ENCODE measurements at places on chromosomes 5 and 9.

DNA sequence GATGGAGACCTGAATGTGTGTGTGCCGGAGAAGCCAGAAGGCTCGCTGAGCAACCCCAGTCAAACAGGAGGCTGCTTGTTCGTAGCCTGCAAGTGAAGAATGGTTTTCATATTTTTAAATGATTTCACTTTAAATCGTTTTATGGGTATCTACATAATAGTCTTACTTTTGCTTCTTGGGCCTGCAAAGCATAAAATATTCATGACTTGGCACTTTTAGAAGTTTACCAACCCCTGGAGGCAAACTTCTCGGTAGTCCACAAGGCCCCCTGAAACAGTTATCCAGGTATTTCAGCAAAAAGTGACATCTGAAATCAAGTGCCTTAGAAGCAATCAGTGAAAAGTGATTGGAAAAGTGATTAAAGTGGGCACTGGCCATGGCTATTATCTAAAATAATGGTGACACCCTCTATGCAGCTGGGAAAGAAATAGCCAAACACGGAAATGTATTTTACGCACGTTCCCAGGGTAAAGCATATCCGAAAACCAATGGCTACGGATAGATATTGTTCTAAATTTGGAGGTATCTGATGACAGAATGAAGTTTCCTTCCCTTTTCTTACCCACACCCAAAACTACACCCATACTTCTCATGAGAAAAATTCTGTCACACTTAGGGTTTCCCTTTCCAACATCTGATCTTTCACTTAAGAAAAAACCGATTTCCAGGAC lies 39.0 kb downstream of the RAPGEF1 start:
- DNase-seq = no peak

DNA sequence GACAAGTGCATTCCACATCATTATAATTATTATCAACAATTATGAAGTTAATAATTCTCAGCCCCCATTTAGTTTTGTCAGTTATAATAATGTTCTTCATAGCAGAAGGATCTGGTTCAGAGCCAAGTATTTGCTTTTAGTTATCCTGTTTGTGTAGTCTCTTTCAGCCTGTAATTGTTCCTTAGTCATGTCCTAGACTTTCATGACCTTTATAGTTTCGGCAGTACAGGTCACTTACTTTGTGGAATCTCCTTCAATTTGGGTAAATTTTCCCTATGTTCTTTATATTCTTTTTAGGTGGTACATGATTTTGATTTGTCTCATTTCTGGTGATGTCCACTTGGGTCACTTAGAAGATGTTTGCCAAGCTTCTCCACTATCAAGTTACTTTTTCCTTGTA lies 34.3 kb downstream of the UBE2R2 start:
- no peak for DNase-seq

DNA sequence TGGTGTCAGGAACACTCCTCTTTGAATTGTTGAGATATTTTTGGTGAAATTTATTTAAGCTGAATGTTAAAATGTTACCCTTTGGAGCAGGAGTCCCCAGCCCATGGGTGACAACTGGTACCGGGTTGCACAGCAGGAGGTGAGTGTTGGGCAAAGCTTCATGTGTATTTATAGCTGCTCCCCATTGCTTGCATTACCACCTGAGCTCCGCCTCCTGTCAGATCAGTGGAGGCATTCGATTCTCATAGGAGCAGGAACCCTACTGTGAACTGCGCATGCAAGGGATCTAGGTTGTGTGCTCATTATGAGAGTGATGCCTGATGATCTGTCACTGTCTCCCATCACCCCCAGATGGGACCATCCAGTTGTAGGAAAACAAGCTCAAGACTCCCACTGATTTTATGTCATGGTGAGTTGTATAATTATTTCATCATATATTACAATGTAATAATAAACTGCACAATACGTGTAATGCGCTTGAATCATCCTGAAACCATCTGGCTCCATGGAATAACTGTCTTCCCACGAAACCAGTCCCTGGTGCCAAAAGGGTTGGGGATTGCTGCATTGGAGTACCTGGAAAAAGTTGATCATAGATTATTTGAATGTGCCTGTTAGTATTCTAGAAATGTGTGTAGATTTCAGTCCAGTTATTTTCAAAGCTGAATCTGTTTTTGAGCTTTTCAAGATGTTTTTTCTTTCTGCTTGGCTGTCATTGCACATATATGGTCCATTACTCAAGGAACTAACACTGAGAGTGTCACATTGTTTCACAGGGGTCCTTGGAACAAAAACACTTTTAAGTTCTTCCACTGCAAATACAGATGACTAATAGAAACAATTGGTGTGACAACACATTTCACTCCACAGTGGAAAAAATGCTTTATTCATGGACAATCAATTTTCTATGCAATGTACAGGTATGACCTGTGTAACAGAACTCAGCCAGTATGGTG lies 104.6 kb upstream of the TNFAIP8 start:
- no peak for DNase-seq

DNA sequence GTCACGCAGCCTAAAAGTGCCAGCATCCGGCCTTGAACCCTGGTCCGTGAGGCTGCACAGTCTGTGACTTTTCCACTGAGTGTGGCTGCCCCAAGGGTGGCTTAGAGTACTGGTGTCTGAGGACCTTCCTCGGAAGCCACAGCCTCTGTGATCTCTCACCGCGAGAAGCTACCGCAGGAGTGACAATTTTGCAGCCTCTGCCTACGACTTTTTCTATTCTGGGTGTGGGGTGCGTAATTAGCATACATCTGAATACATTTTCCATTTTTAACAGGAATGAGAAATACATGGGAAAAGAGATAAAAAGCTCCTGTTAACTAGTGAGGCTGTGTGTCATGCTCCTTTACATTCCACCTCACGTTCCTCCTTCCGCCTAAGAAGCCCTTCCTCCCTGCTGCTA lies 48.3 kb upstream of the HRH2 start:
- DNase-seq = no peak

DNA sequence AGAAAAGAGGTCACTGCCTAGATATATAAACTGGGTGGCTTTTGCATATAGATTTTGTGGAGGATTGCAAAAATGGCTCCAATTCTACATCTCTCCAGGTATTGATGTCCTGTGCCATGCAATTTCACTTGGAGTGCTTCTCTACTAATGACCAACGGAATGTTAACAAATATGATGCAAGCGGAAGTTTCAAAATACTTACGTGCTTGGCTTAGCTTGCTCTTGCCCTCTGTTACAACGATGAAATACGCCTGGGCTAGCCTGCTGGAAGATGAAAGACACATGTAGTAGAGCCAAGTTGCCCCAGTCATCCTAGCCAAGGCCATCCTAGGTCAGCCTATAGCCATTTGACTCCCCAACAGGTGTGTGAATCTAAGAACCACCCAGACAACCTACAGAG lies 3.6 kb upstream of the POC5 start:
- no peak for DNase-seq

- no peak for DNase-seq
These were observed 76.6 kb downstream of the MAPKAP1 start for GRCh38 chr9:125630436-125630835.

- no peak for DNase-seq
These were observed 85.5 kb upstream of the PITX1 start for GRCh38 chr5:135119481-135119880.

DNA sequence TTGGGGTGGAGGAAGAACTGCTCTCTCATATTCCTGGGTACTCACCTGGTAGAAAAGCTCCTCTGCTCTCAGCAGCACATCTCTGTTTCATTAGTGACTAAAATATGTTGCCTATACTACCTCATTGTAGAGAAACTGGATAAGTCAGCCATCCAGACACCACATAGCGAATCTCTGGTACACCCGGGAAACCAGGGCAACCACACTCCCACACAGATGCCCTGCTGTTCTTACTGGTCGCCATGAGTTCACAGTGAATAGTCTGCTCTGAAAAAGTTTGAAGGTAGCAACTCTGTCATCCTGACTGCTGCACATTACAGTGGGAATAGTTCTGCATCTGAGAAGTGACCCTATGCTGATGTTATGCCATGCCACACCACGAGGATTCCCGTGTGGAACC lies 135.0 kb downstream of the ENTREP1 start:
- DNase-seq = no peak

DNA sequence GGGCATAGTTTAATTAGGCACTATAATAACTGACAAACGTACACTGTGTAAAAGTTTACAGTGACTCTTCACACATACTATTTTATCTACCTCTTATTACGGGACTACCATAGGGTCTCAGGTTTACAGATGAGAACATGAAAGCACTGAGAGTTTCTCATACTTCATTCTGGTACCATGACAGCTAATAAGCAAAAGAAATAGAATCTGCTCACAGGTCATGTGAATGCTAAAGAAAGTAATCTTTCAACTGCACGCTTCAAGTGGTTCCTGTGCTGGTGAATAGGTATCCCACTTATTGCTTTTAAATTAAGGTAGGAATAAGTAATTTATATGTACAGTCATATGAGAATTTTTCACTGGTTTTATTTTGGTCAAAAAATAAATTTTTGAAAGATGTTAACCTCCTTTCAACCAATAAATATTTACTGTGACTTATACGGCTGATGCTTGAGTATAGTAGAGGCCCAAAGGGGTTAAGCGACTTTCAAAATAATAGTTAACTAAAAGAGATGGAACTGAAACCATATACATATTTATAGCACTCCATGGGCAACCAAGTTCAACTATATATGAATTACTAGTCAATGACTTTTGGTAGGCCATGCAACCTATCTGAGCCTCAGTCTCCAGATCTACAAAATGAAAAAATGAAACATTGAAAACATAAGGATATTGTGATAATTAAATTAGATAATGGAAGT lies 8.1 kb downstream of the CDKN2A start:
- no peak for DNase-seq

- no peak for DNase-seq
These were observed 277.3 kb downstream of the GLIS3 start for GRCh38 chr9:4022435-4023067.

DNA sequence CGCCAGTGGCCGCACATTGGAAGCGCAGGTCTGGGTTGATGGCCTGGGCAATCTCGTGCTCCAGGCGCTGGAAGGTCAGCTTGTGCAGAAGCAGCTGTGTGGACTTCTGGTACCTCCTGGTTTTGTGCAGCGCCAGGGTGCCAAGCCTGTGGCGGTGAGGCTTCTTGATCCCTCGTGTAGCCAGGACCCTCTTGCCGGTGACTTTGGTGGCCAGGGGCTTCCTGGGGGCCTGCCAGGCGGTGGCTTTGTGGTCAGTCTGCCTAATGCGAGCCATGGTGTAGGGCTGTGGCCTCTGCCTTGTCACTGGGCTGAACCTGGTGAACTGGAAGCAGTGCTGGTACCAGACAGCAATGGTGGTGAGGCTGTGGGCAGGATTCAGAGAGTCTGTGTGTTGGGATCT lies 6.2 kb upstream of the TAF11L13 start:
- no peak for DNase-seq

DNA sequence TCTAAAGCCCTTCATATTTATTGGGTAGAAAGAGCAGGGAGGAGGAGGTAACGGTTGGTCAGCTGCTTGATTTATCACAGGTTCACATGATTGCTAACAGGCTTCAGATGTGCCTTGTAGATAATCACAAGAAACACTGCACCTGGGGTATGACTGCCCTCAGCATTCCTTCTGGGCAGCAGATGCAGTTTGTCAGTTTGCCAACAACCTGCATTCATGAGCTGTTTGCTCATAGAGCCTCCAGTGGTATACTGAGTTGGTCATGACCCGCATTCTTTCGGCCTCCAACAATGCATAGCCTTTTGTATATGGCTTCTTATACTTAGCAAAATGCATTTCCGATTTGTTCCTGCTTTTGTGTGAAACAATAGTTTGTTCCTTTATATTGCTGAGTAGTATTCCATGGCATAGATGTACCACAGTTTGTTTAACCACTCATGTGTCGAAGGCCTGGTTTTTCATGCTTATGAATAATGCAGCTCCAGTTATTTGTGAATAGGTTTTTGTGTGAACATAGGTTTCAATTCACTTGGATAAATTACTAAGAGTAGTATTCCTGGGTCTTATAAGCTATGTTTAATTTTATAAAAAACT lies 83.6 kb downstream of the ARHGEF28 start:
- DNase-seq = peak; percentile 52
